ENCODE measurements at places on chromosomes 5 and 9. TPM values are rescaled to one million over a fixed set of nuclear protein-coding genes. Genes with fewer than 3 reads are reported as not detected.

The EIF4EBP3 gene
- total RNA-seq, result 0.69 TPM

The CCT5 gene
- 173 TPM for total RNA-seq

The ALDH1A1 gene
- 67.9 TPM for total RNA-seq

The DBH gene
- 0.79 TPM for total RNA-seq

The C1QTNF3 gene
- total RNA-seq, result 87.9 TPM

The FAM81B gene
- total RNA-seq, result 0.42 TPM

DNA sequence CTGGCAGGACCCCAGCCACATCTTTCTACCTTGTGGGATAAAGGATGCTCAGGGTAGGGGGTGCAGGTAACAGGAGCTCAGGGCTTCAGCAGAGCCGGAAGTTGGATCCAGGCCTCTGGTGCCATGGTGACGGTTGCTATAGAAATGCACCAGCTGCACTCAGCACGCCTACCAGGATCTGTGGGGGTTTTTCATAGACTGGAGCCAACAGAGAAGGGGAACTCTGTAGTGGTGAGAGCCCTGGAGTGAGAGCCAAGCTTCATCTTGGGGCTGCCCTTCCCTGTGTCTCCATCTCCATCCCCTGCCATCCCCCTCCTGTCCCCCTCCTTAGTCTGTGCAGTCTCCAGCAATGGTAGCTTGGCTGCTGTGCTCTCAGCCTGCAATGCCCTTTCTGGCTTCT lies 27.5 kb upstream of the BOD1 start:
- DNase-seq, result no peak

- DNase-seq, result no peak
Observed at GRCh38 chr5:128596071-128596470, 58.0 kb upstream of the FBN2 start.

GRCh38 chr9:297104-297972 lies 82.7 kb downstream of the DOCK8 start:
- DNase-seq, result no peak

DNA sequence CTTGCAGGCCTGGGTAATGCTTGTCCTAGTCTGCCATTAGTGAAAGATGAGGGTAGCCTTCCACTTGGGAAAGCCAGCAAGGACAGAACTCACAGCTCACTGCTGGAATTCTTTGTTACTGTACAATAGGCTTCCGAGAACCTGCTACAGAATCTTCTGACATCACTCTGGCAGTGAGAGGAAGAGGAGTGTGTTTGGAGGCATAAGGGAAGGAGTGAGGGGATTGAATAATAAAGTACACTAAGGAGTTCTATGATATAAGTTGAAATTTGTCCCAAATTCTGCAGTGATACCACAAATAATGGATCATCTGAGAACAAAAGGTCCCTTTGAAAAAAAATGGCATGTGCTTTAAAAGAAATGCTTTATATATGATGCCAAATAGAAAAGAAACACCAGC lies at the start of gene SPATA9:
SPATA9 (minus strand) TSS at position 101 of the 400 bp plus-strand sequence. CDS start 137 bp downstream, outside the sequence.
- no peak for DNase-seq

DNA sequence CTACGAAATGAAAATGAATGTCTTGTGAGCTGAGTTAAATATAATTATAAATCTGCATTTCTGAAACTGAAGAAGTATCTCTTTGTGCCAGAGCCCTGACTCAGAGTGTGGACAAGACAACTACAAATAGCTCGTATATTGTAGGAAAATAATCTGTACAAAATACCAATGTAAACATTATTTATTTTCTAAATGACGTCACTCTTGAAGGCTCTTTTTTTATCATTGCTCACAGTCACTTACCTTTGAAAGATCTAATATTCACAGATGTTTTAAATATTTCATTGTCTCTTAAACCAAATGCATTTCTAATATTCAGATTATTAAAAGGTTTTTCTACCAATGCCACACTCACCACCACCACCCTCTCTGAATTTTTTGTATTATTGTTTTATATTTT lies 226.1 kb downstream of the SLCO4C1 start:
- DNase-seq, result no peak

DNA sequence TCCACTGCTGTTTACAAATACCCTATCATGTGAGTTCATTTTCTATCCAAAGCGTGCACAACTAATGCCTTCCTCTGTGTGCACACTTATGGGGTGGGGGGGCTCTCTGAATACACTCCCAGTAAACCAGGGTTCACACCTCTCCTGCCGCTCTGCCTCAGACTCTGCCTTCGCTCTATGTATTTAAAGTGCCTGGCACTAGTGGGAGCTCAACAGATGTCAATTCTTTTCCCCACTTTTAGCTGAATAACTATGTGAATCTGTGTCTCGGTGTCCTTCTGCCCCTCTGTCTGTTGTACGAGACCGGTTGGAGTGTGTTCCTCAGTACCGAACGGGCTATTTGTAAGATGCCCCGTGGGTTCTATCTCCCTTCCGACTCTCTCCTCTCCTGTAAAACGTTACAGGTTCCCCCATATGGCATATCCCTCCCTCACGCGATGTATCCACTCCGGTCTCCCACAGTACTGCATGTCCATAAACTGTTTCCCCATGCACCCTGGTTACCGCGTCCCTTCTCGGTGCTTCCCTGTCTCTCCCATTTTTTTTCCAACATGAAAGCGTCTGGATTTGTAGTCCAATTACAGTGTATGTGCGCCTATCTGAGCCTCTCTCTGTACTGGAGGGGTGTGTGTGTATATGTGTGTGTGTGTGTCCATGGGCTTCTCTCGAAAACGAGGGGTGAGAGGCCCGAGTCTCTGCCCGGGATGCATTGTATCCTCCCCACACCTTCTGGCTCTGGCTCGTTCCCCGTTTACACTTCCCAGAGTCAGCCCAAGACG lies 1.6 kb downstream of the ELL2 start:
- DNase-seq, result no peak

DNA sequence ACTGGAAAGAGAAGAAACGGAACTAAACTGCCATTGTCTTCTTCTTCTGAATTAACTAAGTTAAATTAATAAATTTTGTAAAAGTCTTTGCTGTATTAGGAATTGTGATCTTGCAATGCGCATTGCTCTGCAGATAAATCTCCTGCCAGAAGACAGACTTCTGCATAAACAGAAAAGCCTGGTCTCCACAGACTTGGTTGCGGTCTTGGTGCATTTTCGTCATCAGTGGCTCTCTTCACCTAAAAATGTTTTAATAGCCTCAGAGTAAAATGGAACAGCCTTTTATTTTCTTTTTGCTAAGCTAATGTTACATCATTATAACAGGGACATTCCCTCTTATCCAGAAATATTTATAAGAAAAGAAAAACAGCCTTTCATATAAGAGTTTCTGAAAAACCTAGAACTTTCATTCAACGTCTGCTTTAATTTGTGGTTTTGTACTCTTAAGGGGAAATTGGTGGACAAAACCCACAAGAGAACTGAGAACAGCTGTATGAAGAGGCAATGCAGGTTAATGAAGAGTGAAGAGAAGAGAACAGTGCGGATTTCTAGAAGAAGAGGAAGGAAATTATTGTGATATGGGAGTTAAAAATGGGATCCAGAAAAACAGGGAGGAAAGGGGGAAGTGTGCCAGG lies 10.1 kb downstream of the IFNA5 start:
- DNase-seq, result no peak

GRCh38 chr9:130171226-130172148 lies 717 bp upstream of the NCS1 start:
- DNase-seq, result no peak

DNA sequence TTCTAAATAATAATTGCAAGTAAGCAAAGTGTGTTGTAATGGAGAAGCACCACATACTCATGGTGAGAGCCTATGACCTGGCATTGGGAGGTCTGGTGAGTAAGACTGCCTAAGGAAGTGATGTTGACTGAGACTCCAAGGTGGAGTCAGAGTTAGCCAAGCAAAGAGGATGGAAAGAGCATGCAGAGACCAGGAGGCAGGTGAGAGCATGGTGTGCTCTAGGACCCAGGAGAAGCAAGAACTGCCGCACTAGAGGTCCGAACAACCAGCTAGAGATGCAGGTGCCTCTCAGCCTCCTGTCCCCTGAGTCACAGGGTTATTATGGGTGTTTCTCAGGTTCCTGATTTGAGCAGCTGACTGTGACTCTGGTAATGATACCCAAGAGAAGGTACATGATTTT lies 27.3 kb downstream of the ANP32B start:
- no peak for DNase-seq
